ENCODE measurements at places on chromosomes 11 and 22.

- no peak for DNase-seq
Observed at GRCh38 chr11:95121698-95122097, 32.1 kb downstream of the ENDOD1 start.

- DNase-seq, result no peak
Observed at GRCh38 chr22:35578836-35579575, 38.1 kb downstream of the MB start.

- no peak for DNase-seq
Observed at GRCh38 chr11:22512457-22512856, 113.2 kb downstream of the FANCF start.

GRCh38 chr22:42648368-42649245, 585 bp downstream of the CYB5R3 start:
- no peak for DNase-seq

- no peak for DNase-seq
Observed at GRCh38 chr11:75717608-75718418, at the start of gene MOGAT2. Gene MOGAT2 (plus strand): TSS chr11:75717838. CDS start chr11:75717889, 51 bp downstream.

Measured in stimulated activated CD8-positive, alpha-beta memory T cell treated with anti-CD3 and anti-CD28 coated beads, Interleukin-2, amount 100 ng/mL, for 1 hour (primary cell).